ENCODE measurements at places on chromosomes 3 and 15.

DNA sequence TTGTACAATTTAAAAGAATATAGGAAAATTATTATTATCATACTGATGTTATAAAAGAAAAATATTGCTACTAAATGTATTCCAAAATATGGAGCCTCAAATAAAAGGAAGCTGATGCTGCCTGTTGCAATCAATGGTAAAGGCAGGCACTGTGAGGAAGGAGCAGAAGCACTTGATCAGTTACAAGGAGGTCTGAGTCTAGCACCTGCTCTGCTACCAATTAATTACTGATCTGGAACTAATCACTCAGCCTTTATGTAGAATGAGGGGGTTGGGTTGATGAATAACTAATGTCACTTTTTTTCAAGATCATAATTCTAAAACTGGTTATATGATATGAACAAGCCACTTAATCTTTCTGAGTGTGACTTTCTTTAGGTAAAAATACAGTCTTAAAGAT, 5.5 kb downstream of the ADGRG7 start:
- no peak for DNase-seq

DNA sequence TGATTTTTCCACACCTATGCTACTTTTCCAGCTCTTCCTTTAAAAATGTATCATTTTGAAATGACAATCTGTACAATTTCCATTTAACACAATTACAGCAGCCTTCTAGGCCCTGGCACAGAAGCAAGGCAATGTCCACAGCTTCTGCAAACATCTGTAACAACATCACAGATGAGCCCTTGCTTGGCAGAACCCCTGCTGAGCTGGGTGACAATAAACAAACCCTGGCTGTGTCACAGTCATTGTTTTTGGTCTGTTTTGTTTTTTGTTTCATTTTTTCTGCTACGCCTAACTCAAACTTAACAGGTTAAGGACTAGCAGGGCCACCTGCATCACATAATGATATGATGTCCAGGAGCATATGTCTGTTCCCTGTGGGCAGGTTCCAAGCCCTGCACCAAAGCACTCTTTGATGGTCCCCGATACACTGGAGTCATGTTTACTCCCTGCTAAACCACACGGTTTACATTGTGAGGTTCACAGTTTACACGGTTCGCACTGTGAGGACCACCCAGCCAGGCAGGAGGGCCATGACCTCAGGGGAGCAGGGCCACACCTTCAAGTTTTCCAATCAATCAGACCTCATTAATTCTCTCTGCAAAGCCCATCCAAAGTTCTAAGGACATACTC, 186.8 kb upstream of the CHRNA7 start:
- DNase-seq, result peak; percentile 37

GRCh38 chr15:34754171-34754601, 612 bp downstream of the GJD2 start:
- DNase-seq, result peak; percentile 71

DNA sequence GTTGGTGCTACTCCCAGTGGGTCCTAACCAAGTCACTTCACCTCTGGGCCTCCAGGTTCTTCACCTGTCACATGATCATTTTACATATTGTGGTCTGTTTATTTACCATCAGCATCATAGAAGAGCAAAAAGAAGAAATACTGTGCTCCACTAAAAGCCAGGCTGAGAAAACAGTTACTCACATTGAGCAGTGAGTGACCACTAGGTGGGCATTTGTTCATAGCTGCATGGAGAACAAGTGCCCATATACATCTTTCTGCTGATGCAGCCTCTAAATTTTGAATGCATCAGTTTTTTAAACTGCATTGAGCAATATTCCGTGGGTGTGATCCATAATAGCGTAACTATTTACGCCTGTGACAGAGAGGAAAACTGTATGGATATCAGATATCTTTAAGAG, 76.2 kb downstream of the DCUN1D1 start:
- DNase-seq, result no peak

- DNase-seq, result no peak
Measured at GRCh38 chr3:154050766-154051165, 70.4 kb upstream of the ARHGEF26 start.

DNA sequence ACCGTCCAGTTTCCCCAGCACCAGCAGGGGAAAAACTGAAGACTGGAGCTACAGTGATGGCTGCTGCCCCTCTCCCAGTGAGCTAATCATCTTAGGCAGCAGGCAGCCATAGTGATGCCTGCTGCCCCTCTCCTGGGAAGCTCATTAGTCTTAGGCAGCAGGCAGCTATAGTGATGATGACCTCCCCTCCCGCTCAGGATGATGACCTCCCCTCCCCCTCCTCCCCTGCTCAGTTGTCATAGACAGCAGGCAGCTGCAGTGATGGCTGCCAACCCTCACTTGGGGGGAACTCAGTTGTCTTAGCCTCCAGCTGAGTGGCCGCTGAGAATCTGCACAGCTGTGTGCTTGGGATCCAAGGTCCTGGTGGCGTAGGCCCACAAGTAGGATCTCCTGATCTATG, 80.9 kb upstream of the MANF start:
- DNase-seq, result peak; percentile 55

- DNase-seq, result no peak
Measured at GRCh38 chr15:100691321-100691720, 88.9 kb downstream of the ASB7 start.

GRCh38 chr3:55882006-55882405, 394.9 kb upstream of the WNT5A start:
- no peak for DNase-seq

GRCh38 chr15:88681610-88682221, 42.9 kb downstream of the ISG20 start:
- no peak for DNase-seq

- no peak for DNase-seq
Measured at GRCh38 chr3:43073116-43073835, 32.6 kb downstream of the POMGNT2 start.

DNA sequence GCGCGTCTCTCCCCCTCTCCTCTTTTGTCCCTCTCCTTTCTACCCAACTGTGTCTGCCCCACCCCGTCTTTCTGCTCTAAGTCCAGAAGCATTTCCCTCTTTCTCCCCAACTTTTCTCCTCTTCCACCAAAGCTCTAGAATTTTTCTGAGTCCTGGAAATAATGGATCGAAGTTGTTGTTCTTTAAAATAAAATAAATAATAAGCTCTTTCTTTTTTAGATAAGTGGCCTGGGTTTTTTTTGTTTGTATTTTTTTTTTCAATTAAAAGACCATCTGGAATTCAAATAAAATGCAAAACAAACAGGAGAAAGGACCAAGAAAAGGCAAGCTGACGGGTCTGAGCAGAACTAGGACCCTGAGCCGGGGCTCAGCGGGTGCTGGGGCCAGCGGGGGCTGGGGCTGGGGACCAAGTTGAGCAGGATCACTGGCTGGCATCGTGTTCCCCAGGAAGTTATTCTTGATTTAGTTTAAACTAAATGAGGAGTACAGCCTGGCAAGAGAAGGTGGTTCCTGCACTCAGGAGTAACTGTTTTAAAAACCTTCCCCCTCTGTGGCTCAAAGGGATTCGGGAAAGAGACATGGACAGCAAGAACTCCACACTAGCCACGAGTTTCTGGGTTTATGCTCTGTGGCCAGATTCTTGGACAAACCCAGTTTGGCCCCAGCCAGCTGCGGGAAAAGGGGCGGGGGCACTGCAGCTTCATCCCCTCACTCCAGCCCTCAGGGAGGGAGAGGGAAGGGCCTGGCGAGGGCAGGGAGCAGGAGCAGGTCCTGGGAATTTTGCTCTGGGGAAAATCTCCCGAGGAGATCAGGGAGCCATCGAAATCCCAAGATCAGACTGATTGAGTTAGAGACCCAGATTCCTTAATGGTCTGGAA, 8.4 kb downstream of the GATA2 start:
- DNase-seq, result peak; percentile 57

DNA sequence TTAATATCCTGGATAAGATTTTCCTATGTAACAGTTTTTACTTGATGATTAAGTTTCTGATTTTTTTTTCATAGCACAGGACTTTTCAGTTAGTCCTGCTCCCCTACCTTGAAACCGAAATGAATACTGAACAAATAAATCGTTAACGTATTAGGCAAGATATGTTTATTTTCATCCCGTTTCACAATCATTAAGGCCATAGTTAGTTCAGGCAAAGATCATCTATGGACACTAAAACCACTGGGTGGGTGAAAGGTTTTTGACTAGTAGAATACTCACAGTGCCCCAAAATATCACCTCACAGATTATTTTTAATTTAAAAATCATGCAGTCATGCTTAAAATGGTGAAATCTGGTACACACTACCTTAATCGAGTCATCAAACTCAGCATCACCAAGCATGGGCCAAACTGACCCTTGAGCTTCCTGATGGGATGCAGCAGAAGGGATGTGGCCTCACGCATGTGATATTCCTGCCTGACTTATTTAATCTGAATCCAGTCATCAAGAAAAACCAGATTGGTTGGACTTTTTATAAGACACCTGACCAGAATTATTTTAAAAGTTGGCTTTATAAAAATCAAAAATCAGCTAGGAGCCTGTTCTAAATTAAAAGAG, 365.0 kb downstream of the LPP start:
- DNase-seq, result no peak
